ENCODE measurements at places on chromosomes 3 and 15.

DNA sequence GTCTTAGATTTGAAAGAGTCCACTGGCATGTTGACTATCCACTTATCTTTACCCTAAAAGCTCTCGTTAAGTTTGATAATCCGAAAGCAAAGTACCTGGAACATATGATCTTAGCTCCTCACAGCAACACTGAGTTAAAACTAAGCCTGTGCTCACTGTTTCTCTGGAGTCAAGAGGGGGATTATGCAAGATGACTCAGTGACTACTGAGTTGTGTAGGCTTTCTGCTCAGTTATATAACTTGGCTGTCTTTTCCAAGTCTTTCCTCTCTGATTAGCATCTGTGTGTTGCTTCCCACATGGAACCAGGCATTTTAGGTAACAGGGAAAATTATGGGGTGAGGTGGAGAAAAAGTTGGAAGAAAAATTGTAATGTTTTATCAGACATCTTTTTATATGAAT is 31.2 kb upstream of the MYO5C start:
- no peak for DNase-seq

GRCh38 chr3:45870099-45870498 is 16.2 kb upstream of the CCR9 start:
- peak; percentile 76 for DNase-seq

GRCh38 chr3:66673293-66673692 is 172.5 kb upstream of the LRIG1 start:
- DNase-seq: no peak

- DNase-seq: no peak
Observed at GRCh38 chr3:107969994-107970819, 120.6 kb downstream of the CD47 start.

DNA sequence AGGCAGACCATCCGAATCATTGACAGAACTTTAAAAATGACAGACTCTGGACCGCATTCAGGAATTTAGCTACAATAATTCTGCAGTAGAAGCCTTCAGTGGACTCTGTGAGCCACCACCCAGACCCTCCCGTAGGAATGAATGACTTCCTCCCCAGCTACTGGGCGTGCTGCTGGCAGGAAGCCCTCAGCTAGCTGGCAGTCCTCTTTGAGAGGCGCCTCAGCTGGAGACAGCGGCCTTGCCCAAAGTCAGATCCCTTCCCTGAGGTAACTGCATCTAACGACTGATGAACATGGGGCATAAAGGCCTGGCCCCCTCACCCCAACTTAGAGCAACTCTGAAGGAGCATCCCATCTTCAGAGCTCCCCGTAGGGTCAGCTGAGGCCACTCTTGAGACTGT is 25.8 kb downstream of the CRABP1 start:
- no peak for DNase-seq

DNA sequence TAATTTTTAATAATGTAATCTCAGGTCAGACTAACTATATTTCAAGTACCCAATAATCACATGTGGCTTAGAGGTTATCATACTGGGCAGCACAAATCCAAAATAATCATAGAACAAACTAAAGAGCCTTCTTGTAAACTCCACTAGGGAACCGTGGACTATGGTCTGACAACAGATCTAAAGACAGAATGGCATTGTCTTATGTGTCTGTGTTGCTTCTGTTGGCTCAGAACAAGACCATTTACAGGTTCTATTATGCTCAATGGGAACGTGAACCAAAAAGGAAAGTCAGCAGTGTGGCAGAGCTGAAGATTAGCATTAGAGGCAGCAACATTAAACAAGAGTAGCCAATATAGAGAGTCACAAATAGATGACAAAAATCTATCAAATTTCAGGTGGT is 74.9 kb downstream of the ETFA start:
- DNase-seq: no peak

DNA sequence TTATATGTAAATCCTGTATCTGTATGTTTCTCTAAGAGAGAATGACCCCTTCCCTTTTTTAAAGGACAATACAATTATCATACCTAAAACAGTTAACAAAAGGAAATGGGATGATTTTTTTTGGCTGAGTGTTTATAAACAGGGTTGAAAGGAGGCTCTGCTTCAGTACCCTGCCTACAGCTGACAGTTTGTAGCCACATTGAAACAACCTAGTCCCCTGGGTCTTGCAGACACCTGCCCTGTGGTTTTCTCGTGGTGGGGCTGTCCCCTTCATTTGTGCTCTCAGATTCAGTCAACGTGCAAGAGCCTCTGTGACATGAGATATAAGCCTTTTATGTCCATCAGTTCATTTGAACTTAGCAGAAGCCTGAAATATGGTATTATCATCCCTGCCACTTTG is 2.3 kb upstream of the HMCES start:
- DNase-seq: no peak

- DNase-seq: no peak
Observed at GRCh38 chr3:196620161-196620604, 19.3 kb upstream of the NRROS start.

DNA sequence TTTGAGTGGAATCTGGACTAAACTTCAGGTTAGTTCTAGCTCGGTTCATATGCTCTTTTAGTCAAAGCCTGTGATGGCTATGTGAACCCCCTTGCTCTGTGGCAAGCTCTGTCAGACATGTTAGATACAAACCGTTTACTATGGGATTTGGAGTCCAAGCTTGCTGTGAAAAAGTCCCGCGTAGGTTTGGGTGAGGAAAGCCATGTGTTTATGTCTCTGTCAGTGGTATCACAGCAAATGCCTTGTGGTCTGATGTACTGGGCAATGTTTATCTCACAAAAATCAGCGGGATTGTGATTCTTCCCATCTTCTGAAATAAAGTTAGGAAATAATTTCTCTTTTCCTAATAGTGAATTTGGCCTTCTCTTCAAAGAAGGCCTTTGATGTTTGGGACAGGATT is 5.0 kb downstream of the BOC start:
- no peak for DNase-seq

GRCh38 chr15:25674913-25675312 is 188.2 kb downstream of the ATP10A start:
- no peak for DNase-seq

DNA sequence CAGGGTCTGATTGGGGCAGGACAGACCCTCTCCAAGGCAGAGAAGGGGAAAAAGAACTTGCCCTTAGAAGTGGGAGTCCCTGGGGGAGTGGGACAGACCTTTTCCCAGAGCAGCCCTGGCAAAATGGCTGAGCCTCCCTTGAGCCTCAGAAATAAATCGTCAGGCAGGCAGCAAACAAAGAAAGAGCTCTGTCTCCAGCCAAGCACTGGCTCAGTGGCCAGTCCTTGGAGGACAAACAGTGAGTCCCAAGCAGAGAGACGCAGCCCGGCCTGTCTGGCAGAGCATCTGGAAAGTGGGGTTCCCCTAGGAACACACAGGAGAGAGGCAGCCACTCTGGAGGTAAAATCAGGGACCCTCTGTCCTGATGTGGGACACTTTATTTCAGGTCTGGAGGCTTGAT is 1.8 kb downstream of the SLC6A1 start:
- DNase-seq: no peak

DNA sequence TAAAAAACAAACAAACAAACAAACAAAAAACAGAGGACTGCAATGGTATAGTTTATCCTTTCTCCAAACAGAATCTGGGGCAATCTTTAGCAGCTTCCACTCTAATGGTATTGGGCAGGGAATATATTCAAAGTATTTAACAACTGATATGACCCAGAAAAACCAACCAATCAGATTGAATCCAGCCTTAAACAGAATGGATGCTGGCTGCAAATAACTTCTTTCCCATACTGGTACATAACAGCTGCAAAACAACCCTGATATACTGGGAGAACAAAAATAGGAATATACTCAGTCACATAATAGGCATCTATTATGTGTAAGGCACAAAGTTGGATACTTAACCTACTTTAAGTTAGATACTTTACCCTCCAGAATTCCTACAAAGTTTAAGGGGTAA is 49.1 kb downstream of the UBR1 start:
- no peak for DNase-seq

DNA sequence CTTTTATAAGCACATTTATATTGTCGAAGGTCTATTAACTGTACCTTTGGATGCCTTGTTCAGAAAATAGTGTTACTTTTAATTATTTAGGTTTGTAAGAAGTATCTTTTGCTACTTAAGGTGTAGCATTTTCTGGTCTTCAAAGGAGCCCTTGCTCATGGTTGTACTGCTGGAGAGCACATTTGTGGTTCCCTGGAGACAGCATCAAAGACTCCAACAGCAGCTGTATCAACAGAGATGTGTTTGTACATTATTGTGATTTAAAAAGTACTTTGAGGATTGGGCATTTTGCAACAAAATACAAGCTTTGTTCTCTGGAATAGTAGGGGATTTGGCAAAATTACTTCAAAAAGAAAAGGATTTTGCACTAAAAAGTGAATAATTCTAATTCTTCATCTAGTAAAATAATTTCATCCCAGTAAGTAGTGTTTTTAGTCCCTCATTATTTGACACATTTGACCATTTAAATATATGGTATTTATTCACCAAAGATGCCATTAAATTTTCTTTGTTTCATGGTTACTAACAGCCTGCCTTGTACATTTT is 16.5 kb downstream of the TBC1D23 start:
- DNase-seq: no peak

DNA sequence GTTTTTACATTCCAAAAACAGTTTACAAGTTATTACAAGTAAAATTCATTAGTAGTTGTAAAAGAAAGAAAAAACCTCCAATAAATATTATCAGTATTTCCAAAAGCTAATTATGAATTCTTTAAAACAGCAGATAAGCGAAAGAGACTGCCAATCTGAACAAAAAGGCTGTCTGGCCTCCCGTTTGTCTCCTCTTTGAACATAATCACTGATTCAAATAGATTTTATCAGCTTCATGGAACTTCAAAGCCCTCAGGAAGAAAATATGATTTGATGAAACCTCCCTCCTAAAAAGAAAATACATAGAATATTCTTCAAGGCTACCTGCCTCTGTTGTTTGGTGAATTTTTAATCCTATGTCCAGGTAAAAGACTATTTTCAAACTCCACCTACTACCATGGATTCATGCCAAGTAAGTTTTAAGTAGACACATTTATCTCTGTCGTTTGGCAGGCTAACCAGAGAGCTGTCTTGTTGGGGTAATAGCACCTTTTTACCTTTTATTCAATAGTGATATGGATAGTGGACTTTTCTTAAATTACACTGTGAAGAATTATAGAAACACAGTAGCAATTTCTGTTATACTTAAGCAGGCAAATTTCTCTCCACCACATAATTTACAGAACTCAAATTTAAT is 35.0 kb downstream of the SATB1 start:
- DNase-seq: no peak

DNA sequence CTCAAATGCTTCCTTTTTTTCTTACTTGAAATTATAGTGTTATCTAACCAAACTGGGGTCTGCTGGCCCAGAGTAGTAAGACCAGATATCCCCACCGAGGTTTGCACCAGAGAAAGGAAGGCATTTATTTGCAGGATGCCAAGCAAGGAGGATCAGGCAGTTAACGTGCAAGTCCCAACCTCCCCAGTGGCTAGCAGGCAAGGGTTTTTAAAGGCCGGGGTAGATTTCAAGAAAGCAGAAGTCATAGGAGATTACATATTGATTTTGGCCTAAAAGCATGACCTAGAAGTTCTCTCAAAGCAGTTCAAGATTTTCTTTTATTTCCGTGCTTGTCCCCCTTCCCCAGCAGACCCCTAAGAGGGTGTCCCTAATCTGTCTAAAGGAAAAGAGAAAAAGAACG is 32.8 kb upstream of the STRIT1 start:
- DNase-seq: no peak

- no peak for DNase-seq
Observed at GRCh38 chr3:184497804-184498203, 63.8 kb upstream of the EPHB3 start.

DNA sequence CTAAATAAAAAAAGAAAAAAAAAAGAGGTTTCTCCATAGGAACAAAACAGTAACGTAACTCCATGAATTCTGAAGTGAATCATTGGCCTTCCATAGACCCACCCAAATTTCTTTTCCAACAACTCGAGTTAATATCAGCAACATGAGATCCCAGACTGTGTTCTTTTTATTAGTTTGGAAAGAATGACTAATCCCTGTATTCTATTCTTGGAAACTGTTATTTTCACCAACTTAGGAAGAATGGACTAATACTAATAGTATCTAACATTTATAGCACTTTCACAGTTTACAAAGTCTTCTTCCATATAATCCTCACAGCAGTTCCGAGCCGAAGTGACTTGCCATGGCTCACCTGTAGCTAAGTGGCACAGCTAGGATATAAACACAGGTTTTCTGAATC is 72.7 kb upstream of the SLC4A7 start:
- no peak for DNase-seq

DNA sequence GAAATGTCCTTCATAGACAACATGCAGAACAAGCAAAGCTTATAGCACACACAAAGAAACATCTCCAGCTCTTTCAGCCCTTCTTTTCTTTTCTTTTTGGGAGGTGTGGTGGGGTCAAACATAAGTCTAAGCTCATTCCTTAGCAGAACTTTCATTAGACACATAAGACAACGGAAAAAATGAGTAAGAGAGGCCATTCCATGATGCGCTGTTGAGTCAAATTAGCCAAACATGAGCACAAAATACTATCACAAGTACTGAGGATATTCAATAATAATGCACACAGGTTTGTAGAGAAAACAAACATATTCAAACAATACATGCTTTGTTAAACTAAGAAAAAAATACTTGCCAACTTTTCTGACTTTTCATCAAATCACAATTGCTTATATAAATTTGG is 83.0 kb downstream of the PLOD2 start:
- DNase-seq: no peak

GRCh38 chr15:67770358-67770628 is 55.0 kb upstream of the SKOR1 start:
- no peak for DNase-seq

DNA sequence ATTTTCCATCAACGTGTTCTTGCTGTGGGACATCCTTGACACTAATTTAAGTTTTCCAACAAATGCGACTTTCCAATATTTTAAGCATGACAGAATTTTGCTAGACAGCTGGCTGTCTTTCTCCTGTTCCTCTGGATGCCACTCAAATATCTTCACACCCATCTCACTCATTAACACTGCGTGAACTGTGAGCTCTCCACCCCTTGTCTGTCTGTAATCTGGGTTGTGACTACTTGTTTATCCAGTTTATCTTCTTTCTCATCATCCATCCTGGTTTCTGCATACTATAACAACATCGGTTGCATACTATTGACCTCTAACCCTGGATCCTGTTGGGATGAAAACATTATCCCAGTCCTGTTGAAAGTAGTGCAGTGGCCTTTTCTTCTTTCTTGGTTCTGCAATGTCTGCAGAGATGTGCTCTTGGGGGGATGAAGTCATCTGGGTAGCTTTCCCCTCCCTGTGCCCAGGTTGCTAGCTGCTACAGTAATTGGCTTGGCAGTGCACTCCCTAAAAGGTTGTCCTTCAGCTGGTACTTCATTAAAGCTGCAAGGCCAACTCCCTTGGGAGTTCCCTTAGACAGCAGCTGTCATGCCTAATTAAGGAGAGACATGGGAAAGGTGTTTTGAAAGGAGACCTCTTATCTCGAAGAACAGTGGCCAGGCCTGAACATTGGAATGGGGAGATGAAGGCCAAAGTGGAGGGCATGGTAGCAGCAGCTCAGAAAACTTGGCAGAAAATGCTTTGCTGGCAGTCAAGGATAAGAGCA is 24.7 kb downstream of the KAT2B start:
- no peak for DNase-seq

- DNase-seq: no peak
Observed at GRCh38 chr15:86016750-86017149, 62.9 kb upstream of the AGBL1 start.

All from CD4-positive, alpha-beta T cell treated with Interleukin-6 at 100 ng/mL for 8 hours (primary cell).